Fibroblast of skin of left quadriceps (primary cell): ENCODE measurements at places on chromosomes 5 and 9.

DNA sequence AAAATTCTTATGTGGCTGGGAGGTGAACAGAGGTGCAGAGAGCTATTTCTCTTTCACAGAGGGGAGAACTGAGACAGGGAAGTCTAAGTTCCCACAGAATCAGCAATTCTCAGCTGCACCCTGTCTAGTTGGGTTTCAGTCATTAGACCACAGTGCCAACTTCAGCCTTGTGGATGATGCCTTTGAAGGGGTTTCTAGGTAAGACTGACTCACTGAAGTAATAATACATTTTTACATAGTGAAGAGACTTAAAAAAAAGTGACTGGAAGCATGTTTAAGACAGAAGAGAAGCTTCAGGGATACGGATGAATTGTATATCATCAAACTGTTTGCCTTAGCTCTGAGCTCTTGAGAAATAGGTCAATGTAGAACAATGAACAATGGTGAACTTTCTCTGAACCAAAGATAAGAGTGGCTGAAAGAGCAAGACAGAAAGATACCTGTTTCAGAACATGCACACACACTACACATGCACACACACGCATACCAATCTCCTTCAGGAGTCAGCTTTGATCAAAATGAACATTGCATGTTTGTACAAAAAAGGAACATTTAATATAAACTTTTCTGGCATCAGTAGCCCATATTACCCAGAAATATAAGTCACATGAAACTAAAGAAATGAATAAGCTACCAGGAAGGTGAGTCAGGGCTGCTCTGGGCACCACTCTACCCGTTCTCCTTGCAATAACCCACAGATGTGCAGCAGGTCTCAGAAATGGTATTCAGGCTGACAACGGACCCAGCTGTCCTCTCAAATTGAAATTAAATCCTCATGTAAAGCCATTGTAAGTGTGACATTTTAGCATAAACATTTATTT lies 12.6 kb upstream of the FYB1 start:
- no peak for DNase-seq

DNA sequence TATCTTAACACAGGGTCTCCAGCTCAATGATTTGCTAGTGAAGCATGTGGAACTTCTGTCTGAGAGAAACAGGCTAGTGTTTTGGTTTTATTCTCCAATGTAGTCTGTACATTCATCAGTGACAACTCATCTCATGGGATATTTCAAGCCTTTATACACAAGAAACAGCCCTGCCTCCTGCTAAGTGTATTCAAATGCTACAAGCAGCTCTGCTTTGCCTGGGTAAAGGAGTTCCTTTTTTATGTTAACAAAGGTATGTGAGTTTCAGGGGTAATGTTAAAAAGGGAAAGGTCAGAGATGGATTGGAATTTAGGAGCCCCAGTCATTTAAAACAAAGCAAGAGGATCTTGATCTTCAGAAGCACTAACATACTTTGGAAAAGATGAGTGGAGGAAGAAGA lies 498.7 kb downstream of the ISL1 start:
- no peak for DNase-seq

- no peak for DNase-seq
Measured at GRCh38 chr9:6243746-6244145, 28.1 kb downstream of the IL33 start.

DNA sequence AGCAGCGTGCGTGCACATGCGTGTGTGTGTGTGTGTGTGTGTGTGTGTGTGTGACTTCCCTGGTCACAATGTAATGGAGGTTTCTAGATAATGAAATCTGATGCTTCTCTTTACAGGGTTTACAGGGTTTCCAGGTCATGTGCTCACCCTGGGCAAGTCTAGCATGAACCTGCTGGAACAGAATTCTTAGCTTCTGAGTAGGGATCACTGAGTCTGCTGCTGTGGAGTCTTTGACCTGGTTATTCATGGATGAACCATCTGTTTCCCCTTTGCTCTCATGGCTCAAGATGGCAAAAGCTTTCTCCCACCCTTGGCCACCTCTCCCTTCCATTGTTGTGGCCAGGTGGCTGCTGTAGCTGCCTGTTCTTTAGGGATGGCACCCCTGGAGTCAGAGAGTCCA lies 111.6 kb upstream of the SHB start:
- DNase-seq: no peak

- DNase-seq: peak; percentile 75
Measured at GRCh38 chr9:133558191-133559126, 24.0 kb downstream of the ADAMTSL2 start.

DNA sequence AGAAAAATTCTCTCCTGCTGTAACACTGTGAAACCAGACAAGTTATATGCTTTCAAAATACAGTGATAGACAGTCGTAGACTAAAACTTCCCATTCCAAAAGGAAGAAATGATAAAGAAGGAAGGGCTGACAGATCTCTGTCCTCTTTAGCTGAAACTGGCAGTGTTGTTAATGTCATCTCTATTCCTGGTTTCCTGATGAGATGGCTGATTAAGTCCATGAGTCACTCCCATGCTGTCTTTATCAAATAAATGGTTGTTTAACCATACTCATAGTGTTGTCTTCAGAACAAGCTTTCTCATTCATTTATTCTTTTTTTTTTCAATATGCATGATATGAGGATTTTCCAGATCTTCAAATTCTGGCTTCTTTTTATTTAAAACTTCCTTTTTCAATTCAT lies 952.2 kb upstream of the WWC1 start:
- DNase-seq: no peak

- no peak for DNase-seq
Measured at GRCh38 chr5:15643731-15644130, 143.8 kb downstream of the FBXL7 start.

- DNase-seq: no peak
Measured at GRCh38 chr5:93748875-93749397, 7.5 kb upstream of the POU5F2 start.

GRCh38 chr9:107513464-107514100 lies 24.0 kb upstream of the KLF4 start:
- no peak for DNase-seq

- no peak for DNase-seq
Measured at GRCh38 chr9:98750364-98751060, 41.8 kb upstream of the GABBR2 start.

DNA sequence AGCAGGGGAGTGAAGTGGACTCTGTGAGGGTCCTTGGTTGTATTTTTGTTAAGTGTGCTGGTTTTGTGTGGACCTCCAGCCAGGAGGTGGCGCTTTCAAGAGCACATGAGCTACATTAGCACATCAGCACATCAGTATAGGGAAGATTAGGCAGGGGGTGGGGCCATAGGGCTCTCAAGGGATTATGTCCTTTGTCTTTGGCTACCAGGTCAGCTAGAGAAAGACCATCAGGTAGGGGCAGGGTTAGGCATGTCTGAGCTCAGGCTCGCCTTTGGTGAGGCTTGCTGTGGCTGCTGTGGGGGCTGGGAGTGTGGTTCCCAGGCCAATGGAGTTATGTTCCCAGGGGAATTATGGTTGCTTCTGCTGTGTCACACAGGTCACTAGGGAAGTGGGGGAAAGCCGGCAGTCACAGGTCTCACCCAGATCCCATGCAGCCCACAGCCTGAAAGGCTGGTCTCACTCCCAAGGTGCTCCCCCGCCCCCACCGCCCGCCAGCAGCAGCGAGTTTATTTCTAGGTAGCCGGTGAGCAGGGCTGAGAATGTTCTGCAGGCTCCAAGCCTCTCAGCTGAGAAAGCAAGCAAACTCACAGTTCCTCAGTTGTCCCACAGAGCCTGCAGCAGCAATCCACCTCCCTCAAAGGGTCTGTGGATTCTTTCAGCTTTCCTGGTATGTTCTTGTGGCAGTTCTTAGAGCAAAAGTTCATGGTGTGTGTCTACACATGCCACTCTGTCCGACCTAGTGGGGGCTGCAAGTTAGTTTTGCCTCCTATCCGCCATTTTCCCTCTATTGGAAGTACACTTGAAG lies 13.7 kb downstream of the OR1J1 start:
- DNase-seq: no peak

- no peak for DNase-seq
Measured at GRCh38 chr5:111847052-111847925, 90.3 kb upstream of the NREP start.

DNA sequence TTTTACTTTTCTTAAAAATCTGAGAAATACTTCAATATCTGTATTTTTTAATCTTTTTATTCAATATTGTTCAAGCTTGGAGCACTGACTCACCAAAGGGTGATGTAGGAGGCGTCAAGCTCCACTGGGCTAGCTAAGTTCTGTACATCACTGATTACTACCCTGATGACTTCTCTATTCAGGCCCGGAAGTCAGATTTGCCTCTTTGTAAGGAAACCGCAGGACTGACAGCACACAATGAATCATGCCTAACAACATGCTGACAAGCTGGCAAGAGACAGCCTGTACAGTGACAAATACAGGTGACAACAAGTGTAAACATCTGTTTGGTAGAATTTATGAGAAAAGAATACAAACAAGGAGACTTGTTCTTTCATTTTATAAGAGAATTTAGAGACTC lies 627.9 kb upstream of the RORB start:
- DNase-seq: no peak

- DNase-seq: no peak
Measured at GRCh38 chr9:89352874-89353649, 34.8 kb downstream of the SECISBP2 start.

GRCh38 chr5:76331126-76331525 lies 72.0 kb upstream of the IQGAP2 start:
- DNase-seq: no peak

GRCh38 chr5:143036146-143036927 lies 266.2 kb downstream of the ARHGAP26 start:
- DNase-seq: no peak
